GF-D8 (cell line): ENCODE measurements at places on chromosomes 2 and 18.

- no peak for DNase-seq
These were observed 926.4 kb upstream of the FANCL start for GRCh38 chr2:59167514-59167913.

- no peak for DNase-seq
These were observed 87.4 kb downstream of the NCKAP5 start for GRCh38 chr2:133480707-133481429.

- no peak for DNase-seq
These were observed 107.1 kb downstream of the CTNNA2 start for GRCh38 chr2:79619976-79620375.

DNA sequence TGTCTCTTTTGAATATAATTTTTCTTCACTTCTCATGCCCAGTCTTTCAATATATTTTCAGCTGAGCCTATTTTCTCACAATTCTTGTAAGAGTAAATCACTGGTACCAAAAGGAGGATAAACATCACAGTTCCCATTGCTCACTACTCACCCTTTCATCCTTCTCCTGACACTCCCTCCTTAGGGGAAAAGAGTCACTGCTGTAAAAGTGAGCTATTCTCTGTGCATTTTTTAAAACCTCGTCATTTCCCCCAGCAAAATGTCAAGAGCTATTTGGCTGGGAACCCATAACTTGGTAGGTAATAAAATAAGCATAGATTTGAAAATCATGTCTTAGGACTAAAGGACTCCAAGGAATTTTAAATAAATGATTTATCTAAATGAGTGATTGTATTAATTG lies 340.1 kb upstream of the GYPC start:
- DNase-seq, result no peak

DNA sequence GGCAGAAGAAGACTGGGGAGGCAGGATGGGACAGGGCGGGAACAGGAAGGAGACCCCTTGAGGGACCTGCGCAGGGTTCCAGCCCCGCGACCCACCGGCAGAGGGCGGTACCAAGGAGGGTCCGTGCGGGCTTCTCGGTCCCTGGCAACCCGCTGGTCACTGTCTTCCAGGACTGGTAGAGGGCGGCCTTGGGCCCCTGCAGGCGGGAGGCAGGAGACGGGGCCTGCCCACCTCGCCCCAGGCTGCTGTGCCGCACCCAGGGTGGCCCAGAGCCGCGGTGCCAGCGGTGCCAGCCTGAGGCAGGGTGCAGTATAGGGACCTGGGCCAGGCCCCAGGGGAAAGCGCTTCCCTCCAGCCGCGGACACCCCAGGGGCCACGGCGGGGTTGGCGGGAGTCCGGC lies 34.5 kb downstream of the NEURL3 start:
- no peak for DNase-seq

- no peak for DNase-seq
These were observed 11.2 kb upstream of the CYP27C1 start for GRCh38 chr2:127231130-127231865.
